ENCODE measurements at places on chromosomes 2 and 18.

DNA sequence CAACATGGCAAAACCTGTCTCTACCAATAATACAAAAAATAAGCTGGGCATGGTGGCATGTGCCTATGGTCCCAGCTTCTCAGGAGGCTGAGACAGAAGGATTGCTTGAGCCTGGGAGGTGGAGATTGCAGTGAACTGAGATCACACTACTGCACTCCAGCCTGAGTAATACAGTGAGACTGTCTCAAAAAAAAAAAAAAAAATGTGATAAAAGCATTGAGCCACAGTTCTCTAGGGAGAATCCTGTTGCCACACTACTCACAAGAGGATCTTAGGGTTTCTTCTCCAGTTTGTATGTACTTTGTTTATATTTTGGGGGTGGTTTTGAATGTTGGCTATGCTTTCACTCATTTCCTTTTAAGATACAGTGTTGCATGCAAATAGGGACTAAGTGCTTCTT is 62.0 kb downstream of the TMEM185B start:
- no peak for DNase-seq

- no peak for DNase-seq
These were observed 41.0 kb downstream of the CROCC2 start for GRCh38 chr2:240947176-240947575.

- DNase-seq, result no peak
These were observed 93.5 kb upstream of the TACR1 start for GRCh38 chr2:75292826-75293225.

GRCh38 chr18:12287131-12287681 is 20.8 kb upstream of the TUBB6 start:
- DNase-seq, result no peak

GRCh38 chr2:166333801-166334200 is 41.9 kb downstream of the SCN9A start:
- no peak for DNase-seq

DNA sequence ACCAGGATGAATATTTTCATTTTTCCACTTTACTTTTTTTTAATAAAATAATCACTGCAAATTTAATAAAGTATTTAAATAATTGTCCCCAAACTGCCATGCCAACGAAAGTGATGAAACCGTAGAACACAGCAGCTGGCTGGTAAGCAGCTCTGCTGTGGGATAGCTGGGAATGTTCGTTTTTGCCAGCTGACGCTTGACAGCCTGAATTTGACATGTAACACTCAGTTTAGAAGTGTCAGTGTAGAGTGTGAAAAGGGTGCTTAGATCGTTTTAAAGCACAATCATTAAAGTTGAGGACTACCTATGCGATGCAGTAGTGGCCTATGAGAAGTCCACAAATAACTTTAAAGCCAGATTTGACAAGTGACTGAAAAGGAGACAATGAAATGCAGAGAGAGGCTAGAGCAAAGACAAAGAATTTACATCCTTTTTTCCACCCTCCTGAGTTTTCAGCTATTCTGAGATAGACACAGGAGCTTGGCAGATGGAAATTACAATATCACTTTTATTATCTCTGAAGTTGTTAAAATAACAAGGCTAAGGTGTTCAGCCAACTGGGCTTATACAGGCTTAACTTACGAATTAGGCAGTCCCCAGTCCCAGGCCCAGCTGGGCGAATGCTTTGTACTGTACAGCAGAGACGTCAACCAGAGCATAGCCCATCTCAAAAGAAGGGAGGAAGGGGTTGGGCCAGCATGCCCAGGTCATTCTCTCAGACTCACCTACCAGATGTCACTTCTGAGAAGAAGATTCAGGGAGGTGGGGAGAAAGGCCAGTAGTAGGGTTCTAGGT is 31.9 kb upstream of the SLC1A4 start:
- DNase-seq, result no peak

GRCh38 chr2:101464841-101465240 is 10.1 kb downstream of the RFX8 start:
- no peak for DNase-seq

- no peak for DNase-seq
These were observed 24.1 kb downstream of the ST8SIA5 start for GRCh38 chr18:46732801-46733200.

GRCh38 chr2:86764661-86765309 is 25.9 kb downstream of the CD8A start:
- DNase-seq, result no peak

DNA sequence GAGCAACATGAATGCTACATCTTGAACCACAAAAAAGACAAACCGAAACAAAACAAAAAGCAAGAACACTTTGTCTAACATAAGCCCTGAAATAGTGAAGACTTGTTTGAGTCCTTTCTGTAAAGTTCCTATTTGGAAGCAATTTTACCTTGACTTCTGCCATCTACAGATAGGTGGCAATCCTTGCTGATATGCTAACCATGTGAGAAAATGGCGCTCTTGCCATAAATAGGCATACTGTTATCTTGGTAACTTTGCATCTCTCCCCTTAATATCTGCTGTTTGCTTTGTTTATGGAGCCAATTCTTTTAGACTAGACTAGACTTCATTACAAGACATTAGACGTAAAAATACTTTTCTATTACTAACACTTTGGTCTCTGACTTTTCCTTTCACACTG is 49.4 kb upstream of the PNPT1 start:
- DNase-seq, result no peak

DNA sequence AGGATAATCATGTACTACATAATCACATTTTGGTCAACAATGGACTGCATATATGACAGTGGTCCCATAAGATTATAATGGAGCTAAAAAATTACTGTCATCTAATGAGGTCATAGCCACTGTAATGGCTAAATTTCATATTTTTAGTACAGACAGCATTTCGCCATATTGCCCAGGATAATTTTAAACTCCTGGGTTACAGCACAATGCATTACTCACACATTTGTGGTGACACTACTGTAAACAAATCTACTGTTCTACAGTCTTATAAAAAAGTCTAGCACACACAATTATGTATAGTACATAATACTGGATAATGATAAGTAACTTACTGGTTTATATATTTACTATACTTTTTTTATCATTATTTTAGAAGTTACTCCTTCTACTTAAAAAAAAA is 12.8 kb downstream of the EIF2AK2 start:
- DNase-seq, result no peak

GRCh38 chr2:77552956-77553355 is 30.8 kb upstream of the LRRTM4 start:
- DNase-seq, result no peak

DNA sequence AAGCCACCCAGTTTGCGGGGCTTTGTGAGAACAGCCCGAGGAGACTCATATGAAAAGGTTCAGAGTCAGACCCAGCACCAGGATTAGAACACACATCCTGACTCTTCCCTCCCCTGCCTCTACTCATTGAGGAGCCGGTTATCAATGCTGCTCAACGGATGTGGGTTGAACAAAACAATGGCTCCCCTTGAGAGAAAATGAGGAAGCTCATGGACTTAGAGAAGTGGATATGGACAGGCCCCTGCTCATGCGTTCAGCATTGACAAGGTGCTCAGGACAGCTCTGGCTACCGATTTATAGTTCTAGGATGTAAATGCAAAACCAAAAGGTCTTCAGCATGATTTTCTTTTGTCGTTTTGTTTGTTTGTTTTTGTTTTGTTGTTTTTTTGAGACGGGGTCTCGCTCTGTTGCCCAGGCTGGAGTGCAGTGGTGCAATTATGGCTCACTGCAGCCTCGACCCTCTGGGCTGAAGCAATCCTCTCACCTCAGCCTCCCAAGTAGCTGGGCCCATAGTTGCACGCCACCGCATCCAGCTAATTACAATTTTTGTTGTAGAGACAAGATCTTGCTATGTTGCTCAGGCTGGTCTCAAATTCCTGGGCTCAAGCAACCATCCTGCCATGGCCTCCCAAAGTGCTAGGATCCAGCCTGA is 32.0 kb upstream of the AGAP1 start:
- no peak for DNase-seq

DNA sequence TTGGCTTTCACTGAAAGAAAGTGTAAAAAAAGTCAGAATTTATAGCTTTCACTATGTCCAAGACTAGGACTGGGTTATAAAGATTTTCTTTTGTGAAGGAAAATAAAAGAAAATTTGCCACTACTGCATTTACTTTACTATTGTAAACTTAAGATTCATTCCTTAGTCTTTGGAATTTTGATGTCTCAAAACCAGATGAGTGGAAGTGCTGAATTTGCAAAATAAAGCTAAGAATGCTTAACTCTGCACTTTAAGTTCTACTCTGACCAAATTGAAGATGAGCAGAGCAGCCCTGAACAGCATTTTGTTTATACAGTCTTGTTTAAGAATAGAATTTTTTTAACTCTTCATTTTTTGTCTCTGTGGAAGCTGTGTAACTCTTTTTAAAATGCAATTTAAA is 102.4 kb downstream of the ICA1L start:
- no peak for DNase-seq
